Epithelial cell of esophagus (primary cell): ENCODE measurements at places on chromosomes 3 and 15.

DNA sequence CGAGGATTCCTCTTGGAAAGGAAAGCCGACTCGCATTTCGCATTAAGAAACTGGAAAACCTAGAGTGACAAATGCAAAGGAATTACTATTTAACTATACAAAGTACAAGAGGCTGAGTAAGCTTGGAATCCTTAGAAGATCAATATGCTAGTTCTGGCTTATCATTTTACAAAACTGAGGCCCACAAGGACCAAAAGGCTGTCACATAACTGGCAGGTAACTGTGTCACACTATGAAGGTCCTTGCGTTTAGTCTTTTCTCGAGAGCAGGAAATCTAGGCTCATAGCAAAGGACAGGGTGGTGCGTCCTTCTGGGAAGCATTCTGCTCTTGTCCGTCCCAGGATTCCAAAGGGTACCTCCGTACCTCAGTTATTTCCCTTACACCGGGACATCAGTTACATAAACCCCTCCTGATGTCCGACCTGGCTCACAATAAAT is 629 bp downstream of the RPL24 start:
- DNase-seq: peak; percentile 18

DNA sequence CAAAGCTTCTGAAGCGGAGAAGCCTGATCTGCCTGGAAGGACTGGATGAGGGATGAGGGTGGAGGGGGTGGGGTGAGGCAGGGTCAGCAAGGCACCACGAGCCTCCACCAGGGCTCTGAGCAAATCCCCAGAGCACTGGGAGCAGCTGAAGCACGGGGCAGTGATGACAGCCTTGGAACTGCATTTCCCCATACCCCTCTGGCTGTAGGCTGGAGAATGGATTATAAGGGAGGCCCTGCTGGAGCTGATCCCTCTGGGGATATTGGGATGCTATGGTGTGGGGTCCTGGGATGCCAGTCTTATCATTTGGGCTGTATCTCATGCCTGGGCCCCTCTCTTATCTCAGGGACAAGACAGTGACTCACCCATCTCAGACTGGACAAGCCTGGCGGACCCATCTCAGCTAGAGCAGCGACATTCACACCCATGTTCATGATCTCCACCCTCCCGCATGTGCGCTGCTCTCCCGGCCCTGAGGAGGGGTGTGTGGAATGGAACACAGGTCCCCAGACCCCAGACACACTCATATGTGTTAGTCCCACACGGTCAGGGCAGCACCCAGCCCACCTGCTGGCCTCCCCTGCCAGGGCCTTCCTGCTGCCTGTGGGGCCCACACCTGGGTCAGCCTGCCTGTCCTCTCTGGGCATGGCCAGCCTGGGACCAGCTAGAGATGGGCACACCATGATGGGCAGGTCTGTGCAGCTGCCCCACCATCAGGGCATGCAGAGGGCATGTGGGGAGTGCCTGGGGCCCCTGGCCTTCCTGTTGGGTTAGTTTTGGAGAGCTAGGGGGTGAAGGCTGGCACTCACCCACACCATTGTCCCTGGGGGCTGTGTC is 97.1 kb downstream of the FBLN2 start:
- no peak for DNase-seq

GRCh38 chr3:58858126-58858525 is 191.6 kb upstream of the FAM3D start:
- DNase-seq: no peak

DNA sequence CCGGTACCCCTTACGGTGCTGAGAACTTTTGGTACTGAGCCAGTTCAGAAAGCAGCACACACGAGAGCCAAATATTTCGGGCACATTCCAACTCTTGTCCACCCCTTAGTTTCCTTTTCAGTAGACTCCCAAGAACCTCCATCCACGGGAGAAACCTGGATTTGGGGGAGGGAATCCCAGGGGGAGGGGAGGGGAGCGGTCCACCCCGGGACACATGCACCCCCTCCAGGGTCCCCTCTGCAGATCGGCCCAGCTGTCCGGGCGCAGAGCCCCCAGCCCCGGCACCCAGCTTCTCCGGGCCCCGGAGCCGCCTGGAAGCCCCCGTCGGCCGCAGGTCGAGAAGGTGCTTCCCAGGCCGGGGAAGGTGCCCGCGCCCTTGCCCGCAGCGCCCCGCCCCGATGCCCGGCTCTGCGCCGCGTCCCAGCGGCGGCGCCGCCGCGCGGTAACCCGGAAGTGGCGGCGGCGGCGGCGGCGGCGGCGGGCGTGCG is 455 bp upstream of the ABHD17C start:
- no peak for DNase-seq

DNA sequence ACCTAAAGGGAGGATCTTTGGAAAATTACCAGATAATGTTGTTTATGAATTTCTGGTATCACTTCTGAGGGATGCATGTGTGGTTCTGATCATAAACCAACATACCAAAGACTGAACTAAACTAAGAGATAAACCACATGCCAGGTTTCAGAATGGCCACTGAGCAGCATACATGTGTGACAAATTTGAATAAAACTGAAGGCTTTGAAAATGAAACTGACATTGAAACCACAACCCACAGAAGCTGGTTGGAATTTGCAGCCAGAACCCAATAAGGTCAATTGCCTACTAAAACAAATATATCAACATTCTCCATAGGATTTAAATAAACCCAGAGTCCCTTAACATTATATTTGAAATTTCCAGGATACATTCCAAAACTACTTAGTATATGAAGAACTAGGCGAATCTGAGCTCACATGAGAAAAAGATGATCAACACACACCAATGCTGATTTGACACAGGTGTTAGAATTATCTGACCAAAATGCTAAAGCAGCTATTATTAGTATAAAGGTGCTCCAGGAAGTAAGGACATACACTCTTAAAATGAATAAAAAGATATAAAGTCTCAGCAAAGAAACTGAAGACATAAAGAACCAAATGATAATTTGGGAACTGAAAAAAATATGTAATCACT is 125.0 kb downstream of the ZNF280D start:
- no peak for DNase-seq

DNA sequence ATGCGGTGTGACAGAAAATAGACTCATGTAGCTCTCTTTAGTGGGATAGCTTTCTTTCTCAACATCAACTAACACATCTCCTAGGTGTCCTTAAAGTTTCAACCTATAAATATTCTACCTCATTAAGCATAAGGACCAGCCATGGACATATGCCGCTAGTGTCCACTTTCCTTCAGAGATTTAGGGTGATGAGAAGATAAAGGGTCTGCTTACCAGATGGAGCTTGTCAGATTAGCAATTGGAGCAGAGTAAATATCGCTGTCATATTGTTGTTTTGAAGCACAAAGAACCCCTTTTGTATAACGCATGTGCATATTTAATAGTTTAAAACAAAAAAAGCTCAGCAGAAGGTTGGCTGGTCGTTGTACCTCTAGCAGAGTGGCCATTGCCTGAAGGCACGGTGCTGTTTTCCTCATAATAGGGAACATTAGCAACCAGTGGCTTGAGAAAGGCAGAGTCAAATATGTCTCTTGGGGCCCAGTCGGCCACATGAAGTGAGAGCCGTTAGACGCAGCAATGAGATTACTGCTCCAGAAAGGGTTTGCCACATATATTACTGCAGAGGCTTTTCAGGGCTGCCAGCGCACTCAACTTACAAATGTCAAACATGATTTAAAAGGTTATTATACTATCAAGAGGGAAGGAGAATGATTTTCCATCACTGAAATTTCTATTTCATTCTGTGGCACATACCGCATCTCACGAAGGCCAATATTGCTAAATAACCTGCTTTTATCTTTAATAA is 264.2 kb downstream of the ROBO2 start:
- DNase-seq: no peak

GRCh38 chr15:67865766-67866165 is 25.9 kb upstream of the RNU6-1 start:
- no peak for DNase-seq

DNA sequence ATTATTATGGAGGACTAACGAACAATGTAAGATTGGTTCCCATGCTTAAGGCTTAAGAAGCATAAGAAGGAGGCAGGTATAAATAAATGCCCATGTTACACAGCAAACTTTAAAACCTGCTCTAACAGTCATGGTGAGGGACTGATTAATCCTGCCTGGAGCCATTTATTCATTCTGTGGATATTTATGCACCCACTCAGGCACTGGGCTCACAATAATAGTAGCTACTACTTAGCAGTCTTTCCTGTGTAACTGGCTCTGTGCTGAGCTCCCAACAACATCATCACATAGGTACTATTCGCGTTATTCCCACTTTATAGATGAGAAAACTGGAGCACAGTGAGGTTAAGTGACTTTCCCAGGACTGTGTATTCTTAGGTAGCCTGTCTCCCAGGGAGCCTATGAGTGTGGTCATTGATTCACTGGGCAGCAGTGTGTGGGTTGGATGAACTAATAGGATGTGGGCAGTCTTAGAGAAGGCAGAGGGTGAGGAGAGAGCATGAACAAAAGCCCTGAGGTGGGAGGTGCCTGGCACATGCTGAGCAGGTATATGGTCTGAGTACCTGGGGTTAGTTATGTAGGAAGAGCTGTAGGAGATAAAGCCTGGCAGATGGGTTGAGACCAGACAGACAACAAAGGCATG is 44.1 kb upstream of the UMPS start:
- DNase-seq: peak; percentile 88

DNA sequence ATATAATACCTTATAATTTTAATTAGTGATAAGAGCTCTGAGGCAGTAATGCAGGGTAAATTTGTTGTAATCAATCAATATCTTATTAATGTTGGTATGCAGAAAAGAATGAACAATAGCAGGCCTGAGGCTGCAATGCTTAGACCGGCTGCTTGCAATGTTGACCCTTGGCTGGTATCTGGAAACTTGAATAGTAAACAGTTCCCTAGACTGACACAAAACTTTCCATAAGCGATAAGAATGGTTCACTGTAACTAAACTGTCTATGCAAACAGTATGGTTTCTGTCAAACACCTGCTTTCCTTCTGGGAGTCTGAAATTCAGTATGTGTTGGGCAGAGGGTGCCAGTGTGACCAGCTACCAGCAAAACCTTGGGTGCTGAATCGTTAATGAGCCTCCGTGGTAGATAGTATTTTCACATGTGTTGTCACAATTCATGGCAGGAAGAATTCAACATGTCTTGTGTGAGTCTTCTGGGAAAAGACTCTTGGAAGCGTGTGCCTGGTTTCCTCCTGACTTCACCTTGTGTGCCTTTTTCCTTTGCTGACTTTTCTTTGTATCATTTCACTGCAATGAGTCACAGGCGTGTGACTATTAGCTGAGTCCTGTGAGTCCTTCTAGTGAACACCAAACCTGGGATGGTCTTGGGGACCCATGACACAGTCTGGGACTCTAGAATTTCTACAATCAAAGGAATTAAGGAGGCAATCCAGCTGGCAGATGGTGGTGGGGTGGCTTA is 30.7 kb upstream of the CLRN1 start:
- DNase-seq: peak; percentile 79

GRCh38 chr15:49962044-49962602 is 156.9 kb downstream of the ATP8B4 start:
- no peak for DNase-seq

DNA sequence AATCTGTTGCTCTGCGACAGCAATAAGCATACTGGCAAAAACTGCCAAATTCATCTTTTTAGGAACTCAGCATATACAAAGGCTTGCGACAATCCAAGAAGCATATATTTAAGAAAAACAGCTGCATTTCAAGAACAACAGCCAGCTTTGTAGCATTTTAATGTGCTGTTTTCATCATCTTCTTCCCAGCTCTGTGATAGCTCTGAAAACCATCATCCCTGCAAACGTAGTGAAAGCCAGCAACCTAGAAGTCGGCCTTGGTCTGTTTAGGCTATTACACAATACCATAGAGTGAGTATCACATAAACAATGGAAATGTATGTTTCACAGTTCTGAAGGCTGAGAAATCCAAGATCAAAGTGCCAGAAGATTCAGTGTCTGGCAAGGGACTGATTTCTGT is 187.5 kb downstream of the NAALADL2 start:
- DNase-seq: no peak

GRCh38 chr3:99172736-99173657 is 271.5 kb upstream of the DCBLD2 start:
- DNase-seq: peak; percentile 81

DNA sequence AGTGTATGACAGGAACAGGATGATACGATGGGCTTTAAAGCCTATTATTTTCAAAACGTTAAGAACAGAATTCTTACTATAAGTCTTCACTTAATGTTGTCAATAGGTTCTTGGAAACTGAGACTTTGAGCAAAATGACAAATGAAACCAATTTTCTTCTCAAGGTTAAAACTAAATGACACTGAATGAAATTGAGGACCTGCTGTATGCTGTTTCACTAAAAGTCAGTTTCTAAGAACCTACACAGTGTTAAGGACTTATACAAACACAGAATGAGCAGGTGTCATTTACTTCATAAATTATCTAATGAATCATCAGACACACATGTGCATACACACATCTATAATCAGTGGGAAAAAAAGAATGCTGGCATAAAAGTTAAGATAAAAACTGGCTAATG is 106.9 kb downstream of the RFTN1 start:
- DNase-seq: no peak

DNA sequence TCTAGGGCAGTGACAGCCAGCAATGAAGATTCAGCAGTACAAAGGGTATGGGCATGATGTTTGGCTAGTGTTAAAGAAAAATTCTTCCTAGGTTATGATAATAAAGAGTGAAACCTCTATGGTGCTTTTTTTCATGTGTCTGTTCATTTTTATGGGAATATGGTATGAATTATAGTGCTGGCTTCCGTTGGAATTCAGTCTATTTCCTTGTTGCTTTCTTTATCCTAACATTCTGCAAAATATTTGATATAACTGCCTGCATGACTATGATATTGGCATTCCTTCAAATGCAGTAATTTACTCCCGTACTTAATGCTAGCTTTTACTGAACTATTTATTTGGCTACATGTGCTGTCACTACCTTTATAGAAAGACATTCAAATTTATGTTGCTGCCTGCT is 57.6 kb upstream of the ATP11B start:
- DNase-seq: no peak

DNA sequence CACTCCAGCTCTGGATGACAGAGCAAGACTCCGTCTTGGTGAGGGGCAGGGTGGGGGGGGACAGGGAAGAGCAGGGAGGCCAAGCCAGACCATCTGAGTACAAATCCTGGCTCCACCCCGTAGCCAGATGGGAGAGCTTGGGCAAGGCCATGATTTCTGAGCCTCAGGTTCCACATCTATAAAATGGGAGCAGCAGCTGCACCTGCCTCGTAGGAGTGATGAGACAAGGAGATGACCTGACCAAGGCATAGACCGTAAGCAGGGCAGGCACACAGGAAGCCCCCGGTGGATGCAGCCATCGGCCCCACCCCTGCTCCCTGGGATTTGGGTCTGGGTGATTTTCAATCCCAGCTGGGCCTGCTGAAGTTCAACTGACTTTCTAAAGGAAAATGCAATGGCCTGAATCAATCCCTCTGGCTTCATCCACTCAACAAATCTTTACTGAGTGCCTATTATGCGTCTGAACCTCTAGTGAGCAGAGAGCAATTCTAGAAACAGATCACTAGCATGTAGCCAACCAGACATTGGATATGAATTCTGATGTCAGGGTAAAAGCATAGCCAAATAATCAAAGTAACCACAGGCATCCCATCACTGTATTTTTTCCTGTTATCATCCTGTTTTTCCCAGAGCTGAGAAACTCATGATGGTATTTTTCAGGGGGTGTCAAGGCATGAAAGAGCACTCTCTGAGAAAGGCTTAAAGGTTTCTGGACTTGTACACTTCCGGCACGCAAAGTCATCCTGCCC is 141.2 kb downstream of the NUP210 start:
- DNase-seq: no peak
